ENCODE measurements at places on chromosomes 3 and 15. TPM values are rescaled to one million over a fixed set of nuclear protein-coding genes. Genes with fewer than 3 reads are reported as not detected.

AGBL1 gene
- total RNA-seq: 0.07 TPM

ST6GAL1 gene
- total RNA-seq: 51.8 TPM

KBTBD13 gene
- total RNA-seq: not detected

CTXN2 gene
- total RNA-seq: not detected

PIGX gene
- total RNA-seq: 20.0 TPM
